ENCODE measurements at places on chromosomes 6 and 20.
A peak's percentile ranks its signal among the peaks of the same experiment; 100 is the strongest.

DNA sequence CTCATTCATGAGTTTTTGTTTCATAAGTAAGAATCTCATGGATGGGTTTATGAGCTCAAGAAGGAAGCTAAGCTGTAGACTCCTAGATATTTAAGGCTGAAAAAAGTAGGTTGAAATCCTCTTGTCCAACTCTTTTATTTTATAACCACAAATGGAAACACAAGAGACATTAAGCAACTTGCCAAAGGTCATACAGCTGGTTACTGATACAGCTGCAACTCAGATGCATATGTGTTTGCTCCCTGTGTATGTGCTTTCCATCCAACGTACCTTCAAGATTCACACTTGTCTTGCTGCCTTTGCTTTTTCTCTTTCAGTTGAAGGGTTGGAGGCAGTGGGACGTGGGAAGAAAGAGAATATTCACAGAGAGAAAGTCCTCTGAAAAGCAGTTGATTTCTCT is 153.5 kb upstream of the STMND1 start:
- DNase-seq = no peak

- no peak for DNase-seq
These were observed 616.4 kb upstream of the AGPAT4 start for GRCh38 chr6:161890133-161890831.

DNA sequence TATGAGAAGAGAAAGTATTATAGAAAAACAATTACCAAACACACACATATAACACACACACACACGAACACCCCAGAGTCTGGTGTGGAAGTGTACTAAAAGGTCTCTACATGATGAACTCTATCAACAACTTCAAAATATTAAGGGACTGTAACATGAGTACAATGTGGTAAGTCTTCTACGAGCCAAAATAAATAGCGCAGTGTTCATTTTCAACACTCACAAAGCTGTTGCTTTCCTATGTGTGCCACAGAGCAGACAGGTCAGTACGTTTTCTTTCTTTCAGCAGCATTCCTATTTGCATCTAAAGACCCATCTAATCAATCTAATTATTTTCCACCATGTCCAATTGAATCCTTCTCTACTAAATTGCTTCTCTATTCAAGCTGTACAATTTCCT is 12.1 kb upstream of the CNKSR3 start:
- no peak for DNase-seq

DNA sequence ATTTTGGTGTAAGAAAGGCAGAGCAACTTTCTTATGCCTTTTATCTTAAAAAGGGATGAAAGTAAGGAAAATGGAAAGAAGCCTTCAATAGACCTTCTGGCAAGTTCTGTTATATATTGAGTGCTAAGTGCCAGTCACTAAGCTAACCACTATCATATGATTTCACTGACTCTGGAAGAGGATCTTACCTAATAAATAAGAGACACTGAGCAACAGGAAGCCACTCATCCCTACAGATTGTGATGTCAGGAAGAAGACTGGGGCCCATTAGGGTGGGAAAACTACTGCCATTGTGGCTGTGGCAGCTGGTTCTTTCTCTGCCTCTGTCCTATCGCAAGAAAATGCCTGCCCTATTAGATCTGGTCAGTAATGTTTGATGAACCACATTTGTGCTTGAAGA is 89.6 kb downstream of the AIG1 start:
- DNase-seq = no peak

GRCh38 chr6:3152689-3153088 is 4.7 kb downstream of the TUBB2A start:
- DNase-seq = no peak

- no peak for DNase-seq
These were observed 26.4 kb upstream of the ZMYND8 start for GRCh38 chr20:47382746-47383415.

DNA sequence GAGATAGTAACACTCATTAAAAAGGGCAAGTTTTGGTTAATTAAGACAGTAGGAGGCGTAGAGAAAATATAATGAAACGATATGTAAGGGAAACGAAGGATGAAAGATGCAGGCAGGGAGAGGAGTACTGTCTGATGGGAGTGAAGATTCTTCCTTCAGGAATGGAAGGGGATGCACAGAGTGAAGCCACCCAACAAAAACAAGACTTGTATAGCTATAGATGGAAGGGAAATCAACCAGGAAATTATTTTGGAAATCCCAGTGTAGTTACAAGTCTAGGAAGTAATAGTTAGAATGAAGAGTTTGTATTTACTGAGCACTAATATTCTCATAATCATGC is 19.7 kb upstream of the HLA-DRB1 start:
- no peak for DNase-seq

GRCh38 chr20:53001498-53002301 is 29.5 kb downstream of the TSHZ2 start:
- DNase-seq = no peak

- peak; percentile 60 for DNase-seq
These were observed 118.7 kb downstream of the HFE start for GRCh38 chr6:26205625-26206574.

GRCh38 chr6:54140811-54141210 is 29.6 kb downstream of the MLIP start:
- DNase-seq = no peak

DNA sequence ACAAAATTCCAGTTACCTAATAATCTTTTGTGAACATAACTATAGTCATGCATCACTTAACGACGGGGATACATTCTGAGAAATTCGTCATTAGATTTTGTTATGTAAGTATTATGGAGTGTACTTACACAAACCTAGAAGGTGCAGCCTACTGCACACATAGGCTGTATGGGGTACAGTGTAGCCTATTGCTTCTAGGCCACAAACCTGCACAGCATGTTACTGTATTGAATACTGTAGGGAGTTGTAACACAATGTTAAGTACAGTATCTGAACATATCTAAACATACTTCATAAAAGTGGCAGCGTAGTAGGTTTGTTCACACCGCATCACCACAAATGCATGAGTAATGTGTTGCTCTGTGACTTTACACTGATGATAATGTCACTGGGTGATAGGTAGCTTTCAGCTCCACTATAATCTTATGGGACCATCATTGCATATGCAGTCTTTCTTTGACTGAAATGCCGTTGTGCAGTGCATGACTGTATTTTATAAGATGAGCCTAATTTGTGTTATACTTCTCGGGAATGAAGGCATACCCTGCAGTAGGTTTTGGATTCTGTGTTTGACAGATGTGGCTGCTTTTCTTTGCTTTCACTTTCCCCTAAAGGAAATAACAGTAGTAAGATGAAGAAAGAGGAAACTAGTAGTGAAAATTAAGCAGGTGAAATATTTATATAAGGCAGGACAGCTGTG is 365.6 kb downstream of the FARS2 start:
- DNase-seq = no peak

- no peak for DNase-seq
These were observed 23.8 kb downstream of the PHACTR2 start for GRCh38 chr6:143701349-143702234.

GRCh38 chr6:126069449-126069848 is 83.1 kb downstream of the TRMT11 start:
- no peak for DNase-seq

- DNase-seq = no peak
These were observed 150.7 kb upstream of the LAMP5 start for GRCh38 chr20:9363673-9364072.

DNA sequence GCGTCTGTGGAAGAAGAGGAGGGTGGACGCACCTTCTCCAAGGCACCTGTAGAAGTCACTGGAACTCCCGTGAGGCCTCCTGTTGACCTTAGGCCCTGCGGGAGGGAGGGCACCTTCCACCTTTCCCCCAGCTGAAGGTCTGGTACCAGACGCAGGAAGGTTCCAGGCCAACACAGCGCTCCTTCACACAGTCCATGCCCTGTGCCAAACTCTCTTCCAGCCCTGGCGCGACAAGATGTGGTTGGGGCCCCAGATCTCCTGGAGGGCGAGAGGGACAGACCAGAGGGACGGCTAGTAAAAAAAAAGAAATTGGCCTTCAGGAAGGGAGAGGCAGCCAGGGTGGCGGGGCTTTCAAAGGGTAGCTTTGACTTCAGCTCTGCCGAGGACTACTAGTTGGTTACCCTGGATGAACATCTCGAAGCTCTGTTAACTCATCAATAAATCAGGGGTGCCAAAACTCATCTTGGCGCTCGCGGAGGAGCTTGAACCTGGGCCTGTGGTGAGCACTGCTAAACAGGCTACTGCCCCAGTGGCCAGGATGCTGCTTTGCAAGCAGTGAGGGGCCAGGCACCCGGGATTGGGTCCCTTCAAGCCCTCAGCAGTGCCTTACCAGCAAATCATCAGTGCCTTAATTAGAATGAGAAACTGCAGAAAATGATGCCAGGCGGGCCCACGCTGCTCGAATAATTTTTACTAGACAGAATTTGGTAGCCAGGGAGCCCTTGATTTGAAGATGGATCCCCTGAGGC is 14.9 kb downstream of the AARS2 start:
- no peak for DNase-seq

- no peak for DNase-seq
These were observed 230.9 kb downstream of the FOXC1 start for GRCh38 chr6:1840491-1841121.

- DNase-seq = no peak
These were observed 3.0 kb upstream of the NNAT start for GRCh38 chr20:37518059-37518458.

DNA sequence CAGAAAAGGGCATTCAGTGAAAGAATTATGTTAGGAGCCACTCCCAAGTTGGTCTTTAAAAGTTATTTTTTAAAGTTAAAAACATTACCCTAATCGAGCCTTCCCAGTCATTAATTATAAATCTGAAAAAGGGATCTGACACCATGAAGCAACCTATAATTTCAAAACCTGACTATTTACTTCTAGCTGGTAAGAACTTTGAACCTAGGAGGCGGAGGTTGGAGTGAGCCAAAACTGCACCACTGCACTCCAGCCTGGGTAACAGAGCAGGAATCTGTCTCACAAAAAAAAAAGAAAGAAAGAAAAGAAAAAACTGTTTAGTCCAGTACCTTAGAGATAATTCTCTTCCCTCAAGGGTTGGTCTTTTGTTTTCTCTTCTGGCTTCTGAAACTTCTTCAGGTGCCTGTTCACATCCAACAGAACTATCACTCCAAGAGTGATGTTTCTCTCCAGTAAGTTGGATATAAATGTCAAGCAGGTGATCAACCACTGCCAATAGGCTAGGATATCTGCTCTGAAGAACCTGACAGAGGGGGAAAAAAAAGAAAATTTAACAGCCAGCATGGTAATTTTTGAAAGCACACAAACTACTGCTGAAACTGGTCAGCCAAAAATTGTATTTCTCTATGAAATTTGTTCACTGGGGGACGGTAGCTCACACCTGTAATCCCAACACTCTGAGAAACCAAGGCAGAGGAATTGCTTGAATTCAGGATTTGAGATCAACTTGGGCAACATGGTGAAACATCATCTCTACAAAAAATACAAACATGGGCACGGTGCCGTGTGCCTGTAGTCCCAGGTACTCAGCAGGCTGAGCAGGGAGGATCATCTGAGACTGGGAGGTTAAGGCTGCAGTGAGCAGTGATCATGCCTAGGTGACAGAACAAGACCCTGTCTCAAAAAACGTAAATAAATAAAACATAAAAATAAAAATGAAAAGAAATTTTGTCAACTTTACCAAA is 38.2 kb downstream of the MDN1 start:
- DNase-seq = no peak

DNA sequence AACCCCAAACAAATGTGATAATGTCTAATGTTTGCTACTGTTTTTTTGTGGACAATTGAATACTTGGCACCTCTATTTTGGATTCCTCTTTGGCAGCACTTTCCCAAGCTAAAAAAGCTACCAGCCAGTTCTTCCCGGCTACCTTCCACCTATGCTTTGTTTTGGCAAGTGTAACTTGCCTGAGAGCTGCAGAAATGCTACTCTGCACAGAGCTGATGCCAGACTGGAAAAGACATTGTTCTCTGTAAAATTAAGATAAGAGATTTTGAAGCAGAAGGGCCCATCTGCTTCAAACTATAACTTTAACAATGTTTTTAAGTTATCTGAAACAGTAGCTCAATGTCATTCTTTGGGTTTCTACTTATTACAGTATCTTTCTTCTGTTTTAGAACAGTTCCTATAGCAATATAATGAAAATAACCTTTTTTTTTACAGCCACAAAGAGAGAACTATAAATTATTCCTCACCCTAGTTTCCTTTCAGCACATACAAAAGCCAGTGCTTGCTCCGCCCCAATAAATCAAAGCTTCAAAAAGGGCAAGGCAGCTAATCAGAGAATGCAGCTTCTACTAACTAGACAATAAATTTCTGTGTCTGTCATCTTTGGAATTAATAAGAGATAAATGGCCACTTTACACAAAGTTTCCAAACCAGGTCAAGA is 183.1 kb downstream of the UBE3D start:
- DNase-seq = no peak

DNA sequence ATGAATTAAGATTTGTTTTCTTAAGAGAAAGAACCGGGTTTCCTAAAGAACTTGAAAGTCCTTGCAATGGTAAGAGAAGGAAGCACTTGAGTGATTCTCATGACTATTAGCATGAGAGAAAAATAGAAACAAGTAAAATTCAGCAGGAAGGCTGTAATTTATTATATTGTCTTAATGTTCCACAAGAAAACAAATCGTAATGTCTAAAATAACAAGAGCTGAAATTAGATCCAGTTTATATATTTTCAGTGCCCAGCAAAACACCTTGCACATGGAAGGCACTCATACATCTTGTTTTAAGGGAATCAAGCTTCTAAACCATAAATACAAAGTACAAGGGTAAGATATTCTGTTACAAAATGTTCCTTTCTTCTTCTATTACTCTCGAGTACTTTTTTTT is 229.4 kb upstream of the PLN start:
- DNase-seq = no peak

DNA sequence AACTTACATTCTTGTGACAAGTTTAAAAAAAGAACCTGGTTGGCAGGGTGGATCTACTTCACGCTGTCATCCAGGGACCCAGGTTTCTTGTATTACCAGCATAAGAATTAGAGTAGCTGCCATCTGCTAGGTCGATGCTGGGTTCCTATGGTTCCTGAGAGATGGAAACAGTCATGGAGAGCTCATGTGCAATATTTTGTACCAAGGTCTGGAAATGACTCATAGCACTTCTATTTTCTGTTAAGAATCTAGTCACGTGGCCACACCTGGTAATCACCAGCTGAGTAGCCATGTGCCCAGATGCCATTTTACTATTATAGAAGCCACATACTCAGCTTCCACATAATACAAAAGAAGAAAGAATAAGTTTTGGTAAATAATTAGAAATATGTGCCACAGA is 171.3 kb downstream of the CD83 start:
- no peak for DNase-seq

GRCh38 chr6:6587696-6588063 is 840 bp upstream of the LY86 start:
- DNase-seq = no peak

GRCh38 chr6:90765895-90766294 is 179.0 kb upstream of the MAP3K7 start:
- no peak for DNase-seq

- no peak for DNase-seq
These were observed 31.4 kb upstream of the SIRPG start for GRCh38 chr20:1688886-1689538.

DNA sequence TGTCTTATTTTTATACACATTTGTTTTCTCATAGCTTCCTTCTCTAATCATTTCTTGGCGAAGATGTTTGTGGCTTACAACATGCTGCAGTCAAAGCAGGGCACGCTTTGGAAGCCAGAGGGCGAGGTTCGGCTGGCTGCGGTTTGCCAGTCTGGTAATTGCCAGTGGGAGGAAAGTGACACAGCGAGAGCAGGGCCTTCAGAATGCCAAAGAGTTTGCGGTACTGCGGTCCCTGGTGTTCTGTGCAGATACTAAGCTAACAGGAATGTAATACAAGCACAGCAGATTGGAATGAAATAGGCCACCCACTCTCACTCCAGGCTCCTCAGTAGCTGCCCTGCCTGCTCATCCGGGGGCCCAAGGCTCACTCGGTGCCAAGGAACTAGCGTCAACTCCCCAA is 58.7 kb upstream of the TGM3 start:
- peak; percentile 96 for DNase-seq

Data from HS-27A (cell line).